Mucosa of descending colon (tissue), 3 donors: ENCODE measurements at places on chromosomes 2 and 18.

DNA sequence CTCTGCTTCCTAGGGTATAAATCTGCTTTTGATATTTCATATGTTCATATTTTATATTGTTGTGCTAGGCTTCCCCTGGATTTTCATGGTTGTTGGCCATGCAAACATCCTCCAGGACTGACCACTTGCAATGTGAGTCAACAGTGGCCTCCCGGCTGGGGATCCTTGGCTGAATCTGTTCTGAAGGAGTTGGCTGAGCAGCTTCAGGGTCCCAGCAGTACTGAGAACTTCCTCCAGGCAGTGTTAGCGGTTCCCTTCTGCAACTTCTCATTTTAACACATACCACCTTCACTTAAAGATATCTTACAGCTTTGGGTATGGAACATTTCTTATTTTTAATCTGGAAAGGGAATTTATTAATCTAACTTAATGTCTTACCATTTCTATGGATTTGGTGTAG lies 122.1 kb downstream of the DTNB start:
- no peak for DNase-seq

DNA sequence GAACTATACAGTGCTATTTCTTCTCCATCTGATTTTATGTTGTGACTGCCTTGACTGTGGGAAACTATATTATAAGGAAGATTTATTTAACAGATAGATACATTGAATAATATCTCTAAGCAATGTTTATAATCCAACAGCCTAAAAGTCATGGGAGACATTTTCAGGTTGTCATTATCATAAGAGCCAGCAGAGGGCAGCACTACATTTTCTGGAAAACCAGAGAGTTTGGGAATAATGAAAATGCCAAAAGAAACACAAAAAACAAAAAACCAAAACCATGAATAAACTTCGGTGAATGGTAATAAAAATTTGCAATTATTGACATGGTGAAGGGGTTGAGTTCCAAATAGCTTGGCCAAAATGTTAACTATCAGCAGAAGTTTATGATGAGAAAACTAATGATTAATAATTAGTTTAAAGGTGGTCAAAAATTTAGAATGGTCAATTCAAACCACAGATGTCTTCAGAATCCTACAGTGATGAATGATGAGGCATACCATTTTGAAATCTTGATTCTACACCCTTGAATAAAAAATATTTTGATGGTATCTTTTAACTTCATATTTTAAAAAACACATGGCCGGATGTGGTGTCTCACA lies 4.7 kb downstream of the EEF1B2 start:
- no peak for DNase-seq

- no peak for DNase-seq
Observed at GRCh38 chr18:72738136-72738535, 129.7 kb downstream of the NETO1 start.

DNA sequence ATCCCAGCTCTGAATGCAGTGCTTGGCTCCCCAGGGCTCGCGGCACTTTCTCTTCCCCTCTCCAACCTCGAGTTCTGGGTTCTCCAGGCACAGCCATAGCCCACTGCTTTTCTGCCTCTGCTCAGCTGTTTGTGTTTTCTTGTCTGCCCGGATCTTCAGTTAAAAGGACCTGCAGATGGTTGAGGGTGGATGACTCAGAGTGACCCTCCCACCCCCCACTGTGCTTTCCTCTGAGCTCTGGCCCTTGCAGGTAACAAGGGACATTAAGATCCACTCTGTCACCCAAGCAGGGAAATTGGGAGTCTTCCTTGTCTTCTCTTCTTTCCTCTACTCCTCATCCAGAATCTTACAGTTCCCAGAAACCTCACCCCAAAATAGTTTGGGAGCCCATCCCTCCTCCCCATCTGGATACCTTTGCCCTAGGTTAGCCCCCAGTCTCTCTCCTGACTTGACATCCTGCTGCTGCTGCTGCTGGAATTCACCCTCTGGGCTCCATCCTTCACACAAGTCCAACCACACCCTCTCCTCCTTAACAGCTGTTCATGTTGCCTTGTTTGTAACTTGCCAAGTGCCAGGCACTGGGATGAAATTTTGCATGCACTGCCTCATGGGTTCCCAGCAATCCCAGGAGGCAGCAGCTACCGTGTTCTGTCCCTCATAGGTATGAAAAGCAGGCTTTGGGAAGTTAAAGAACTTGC lies 157.9 kb upstream of the TTC39C start:
- no peak for DNase-seq

DNA sequence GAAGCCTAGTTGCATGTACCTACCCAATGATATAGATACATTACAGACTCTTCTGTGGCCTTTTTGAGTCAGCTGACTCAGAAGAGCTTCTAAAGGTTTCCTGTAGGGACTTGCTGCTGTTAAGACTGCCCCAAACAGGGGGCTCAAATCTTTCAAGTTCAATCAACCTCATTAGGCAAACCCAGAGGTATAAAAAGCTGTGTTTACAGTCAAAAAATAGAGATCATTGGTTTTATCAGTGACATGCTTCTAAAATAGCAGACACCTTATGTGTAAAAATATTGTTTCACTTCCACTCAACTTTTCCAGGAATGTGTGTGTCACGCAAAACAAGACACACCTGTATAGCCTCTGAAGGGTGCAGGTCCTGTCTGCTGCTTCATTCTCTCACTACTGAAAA lies 624.3 kb upstream of the FANCL start:
- DNase-seq = no peak

DNA sequence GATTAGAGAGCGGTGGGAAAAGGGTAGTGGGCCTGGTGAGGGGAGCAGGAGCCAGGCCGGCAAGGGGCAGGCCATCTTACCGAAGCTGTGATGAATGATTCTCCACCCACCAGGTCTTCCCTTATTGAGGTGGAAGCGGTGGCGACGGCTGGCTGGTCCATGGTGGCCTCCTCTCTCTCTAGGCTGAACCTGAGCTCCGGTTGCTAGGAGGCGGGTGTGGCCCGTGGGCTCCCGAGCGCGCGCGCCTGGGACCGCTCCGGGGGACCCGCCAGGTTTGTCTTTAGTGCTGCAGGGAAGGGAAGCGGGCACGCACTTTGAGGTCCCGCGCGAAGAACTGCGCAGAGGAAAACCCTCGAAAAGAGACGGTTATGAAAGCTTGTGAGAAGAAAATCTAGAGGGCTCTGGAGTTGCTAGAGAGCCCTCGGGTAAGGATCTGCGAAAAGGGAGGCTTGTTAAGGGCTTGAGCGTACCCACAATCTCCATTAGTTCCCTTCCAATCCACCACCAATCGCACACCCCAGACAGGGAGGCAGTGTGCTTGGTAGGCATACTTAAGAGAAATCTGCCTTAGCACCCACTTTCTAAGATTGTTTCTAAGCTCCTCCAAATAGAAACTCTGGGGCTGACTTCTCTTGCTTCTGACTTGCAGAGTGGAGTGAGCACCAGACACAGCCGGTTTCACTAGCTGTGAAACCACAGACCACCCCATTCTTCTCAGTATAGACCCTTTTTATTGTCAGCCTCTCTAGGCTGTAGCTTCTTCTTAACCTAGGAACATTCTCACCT lies at the start of gene STPG4:
Gene STPG4 (minus strand): TSS at position 218 of the 786 bp plus-strand sequence. CDS start 57 bp downstream, at position 161.
- DNase-seq = no peak

GRCh38 chr2:160394153-160394552 lies 99.5 kb downstream of the RBMS1 start:
- no peak for DNase-seq
